Colonic mucosa (tissue), 4 donors: ENCODE measurements at places on chromosomes 4 and X. TPM values are rescaled to one million over a fixed set of nuclear protein-coding genes. Genes with fewer than 3 reads are reported as not detected.
A peak's percentile ranks its signal among the peaks of the same experiment; 100 is the strongest.

BRS3 gene
- not detected for total RNA-seq

GAGE2A gene
- total RNA-seq: 0.86 TPM

SPP1 gene
- total RNA-seq: 11.6 TPM

ANOS1 gene
- total RNA-seq: 0.24 TPM

CSAG2 gene
- not detected for total RNA-seq

PIR gene
- 10.3 TPM for total RNA-seq

USP17L29 gene
- total RNA-seq: not detected

DNA sequence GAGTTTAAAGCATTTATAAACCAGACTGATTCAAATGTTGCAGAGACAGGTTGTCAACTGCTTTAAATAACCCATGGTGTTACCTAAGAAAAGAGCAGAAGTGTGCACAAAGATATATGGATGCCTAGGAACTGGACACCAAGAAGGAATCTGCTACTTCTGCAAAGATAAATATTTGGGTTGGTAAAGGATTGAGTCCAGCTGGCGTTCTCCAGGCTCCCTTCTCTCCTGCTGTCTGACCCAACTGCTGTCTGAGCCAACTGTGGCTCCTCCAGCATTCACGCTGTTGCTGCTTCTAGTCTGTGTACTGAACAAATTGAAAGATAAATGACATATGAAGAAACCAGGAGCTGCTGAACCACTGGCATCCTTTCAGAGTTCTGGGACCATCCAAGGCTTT, 1167.8 kb upstream of the PRKX start:
- H3K4me3 ChIP-seq: no peak overlapping the region
- no peak overlapping the region for H3K27ac ChIP-seq
- H3K4me1 ChIP-seq: no peaks in the 10 kb centered on the region
- H3K36me3 ChIP-seq: no peaks in the 10 kb centered on the region
- no peak for DNase-seq

DNA sequence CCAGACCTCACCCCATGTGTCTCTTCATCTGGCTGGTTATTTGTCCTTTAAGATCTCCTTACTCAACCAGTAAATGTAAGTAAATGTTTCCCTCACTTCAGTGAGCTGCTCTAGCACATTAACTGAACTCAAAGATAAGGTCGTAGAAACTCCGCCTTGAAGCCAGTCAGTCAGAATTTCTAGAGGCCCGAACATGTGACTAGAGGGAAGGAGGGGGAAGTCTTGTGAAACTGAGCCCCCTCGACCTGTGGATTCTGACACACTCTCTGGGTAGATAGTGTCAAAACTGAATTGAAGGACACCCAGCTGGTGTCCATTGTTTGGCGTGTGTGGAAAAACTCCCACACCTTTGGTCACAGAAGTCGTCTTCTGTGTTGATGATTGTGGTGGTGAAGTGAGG, 933.9 kb downstream of the ADGRL3 start:
- H3K4me1 ChIP-seq: no peaks in the 10 kb centered on the region
- H3K27me3 ChIP-seq: no peaks in the 10 kb centered on the region
- H3K4me3 ChIP-seq: no peak overlapping the region
- DNase-seq: no peak

DNA sequence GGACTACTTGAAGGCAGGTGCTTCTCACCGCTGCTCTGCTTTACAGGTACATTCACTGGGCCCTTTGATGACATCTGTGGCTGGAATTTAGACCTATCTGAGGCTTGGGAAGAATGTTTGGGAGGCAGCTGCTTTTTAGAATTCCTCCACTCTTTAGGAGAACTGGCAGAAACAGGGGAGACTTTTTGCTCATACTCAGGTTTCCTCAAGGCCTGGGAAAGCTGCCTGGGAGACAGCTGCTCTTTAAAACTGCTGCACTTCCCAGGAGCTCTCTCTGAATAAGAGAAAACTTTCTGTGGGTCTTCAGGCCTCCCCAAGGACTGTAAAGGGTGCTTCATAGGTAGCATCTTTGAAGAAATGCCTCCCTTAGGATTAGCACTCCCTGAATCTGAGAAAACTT, 14.3 kb downstream of the CT47C1 start:
- no peaks in the 10 kb centered on the region for H3K36me3 ChIP-seq
- no peak for DNase-seq
- H3K27me3 ChIP-seq: peaks cover 6% of the 10 kb centered on the region
- H3K4me3 ChIP-seq: no peak overlapping the region
- H3K4me1 ChIP-seq: no peaks in the 10 kb centered on the region
- H3K27ac ChIP-seq: no peak overlapping the region

GRCh38 chrX:117607561-117607960, 509.0 kb downstream of the KLHL13 start:
- H3K4me1 ChIP-seq: no peaks in the 10 kb centered on the region
- DNase-seq: no peak
- no peak overlapping the region for H3K27ac ChIP-seq
- no peak overlapping the region for H3K4me3 ChIP-seq

DNA sequence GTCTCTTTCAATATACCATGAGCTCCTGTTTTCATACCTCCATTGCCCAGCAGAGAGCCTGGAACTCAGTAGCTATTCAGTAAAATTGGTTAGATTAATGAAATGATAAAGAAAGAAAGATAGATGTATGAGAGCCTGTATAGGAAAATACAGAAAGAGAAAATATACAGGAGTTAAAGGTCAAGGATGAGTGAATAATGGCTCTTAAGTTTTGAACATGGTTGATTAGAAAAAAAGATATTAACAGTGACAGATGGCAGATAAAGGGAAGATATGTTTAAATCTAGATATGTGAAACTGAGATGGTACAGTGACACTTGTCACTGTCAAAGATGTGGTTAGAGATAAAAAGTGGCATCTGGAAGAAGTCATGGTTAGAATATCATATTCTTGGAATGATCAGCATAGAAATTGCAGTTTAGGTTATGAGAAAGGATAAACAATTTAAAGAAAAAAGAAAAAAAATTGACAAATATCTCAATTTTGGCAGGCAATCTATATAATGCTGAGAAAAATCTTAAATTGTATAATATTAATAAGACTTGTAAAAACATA, 179.2 kb downstream of the TBCK start:
- H3K4me3 ChIP-seq: no peak overlapping the region
- H3K27me3 ChIP-seq: no peaks in the 10 kb centered on the region
- no peak for DNase-seq

DNA sequence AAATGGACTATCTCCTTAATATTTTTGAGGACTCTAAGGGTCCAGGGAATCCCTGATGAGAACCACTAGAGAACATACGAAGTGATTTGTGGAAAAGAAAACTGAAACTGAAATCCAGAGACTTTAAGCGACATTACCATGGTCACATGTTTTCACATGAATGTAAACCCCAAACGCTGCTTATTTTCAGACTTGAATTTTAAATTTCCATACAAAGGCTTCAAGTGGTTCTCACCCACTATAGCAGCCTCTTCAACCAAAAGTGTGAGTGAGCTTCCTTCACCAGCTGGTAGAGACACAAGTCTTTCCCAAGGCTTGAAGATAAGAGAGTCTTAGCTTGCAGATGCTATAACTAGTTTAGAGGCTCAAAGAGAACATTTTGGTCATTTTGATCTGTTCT, 232.7 kb downstream of the MGST2 start:
- H3K4me1 ChIP-seq: no peaks in the 10 kb centered on the region
- no peak overlapping the region for H3K27ac ChIP-seq
- no peaks in the 10 kb centered on the region for H3K27me3 ChIP-seq
- no peak for DNase-seq
- H3K36me3 ChIP-seq: no peaks in the 10 kb centered on the region

DNA sequence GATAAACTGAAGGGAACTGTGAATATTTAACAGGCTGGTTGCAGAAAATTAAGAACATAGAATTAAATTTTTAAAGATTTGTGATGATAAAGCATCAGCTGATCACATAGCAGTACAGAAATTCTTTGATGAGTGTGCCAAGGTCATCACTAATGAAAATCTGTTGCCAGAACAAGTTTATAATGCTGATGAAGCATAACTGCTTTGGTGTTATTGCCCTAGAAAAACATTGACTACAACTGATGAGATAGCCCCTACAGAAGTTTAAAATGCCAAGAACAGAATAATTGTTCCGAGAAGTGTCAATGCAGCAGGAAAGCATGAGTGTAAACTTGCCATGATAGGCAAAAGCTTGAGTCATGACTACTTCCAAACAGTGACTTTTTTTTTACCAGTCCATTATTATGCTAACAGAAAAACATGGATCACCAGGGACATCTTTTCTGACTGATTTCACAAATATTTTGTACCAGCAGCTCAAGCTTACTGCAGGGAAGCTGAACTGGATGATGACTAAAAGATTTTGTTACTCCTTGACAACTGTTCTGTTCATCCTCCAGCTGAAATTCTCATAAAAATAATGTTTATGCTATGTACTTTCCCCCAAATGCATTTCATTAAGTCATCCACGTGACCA, 1136.6 kb downstream of the FAT4 start:
- H3K27me3 ChIP-seq: no peaks in the 10 kb centered on the region
- H3K4me3 ChIP-seq: no peak overlapping the region
- no peak overlapping the region for H3K27ac ChIP-seq
- H3K4me1 ChIP-seq: no peaks in the 10 kb centered on the region

DNA sequence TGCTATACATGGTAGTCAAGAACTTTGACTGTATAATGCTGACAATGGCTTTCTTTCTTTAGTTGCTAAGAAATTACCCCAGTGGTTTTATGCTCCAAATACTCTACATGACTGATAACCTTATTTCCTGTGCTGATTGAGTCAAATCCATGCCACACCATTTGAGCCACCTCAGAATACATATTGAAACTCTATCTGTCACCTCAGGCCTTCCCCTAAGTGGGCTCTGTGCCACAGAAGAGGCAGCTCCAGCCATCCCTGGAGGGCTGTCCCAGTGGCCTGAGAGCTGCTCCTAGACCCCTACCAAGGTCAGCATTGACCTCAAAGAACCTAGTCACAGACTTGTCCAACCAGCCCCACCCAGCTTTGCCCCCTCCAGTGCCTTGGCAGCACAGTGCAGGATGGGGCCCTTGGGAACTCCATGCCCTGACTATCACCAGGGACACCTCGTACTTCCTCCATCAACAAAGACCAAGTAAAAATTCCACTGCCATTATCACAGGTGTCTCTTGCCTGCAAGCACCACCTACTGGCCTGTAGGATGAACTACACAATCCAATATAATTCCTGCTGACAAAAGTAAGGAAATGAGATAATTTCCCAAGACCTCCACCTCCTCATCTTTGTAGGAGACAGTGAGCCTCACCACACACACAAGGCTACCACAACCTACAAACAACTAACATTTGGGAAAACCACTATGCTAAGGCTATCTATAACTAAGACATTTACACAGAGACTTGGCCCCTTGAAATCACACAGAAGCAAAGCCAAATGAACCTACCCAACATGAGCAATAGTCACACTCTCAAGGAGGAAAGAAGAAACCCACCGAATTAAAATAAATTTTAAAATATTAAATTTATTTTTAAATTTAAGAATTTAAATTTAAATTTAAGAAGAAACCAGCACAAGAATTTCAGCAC, 239.9 kb downstream of the NKX6-1 start:
- H3K4me3 ChIP-seq: no peak overlapping the region
- H3K27ac ChIP-seq: no peak overlapping the region
- no peaks in the 10 kb centered on the region for H3K36me3 ChIP-seq
- H3K4me1 ChIP-seq: no peaks in the 10 kb centered on the region
- H3K27me3 ChIP-seq: no peaks in the 10 kb centered on the region

DNA sequence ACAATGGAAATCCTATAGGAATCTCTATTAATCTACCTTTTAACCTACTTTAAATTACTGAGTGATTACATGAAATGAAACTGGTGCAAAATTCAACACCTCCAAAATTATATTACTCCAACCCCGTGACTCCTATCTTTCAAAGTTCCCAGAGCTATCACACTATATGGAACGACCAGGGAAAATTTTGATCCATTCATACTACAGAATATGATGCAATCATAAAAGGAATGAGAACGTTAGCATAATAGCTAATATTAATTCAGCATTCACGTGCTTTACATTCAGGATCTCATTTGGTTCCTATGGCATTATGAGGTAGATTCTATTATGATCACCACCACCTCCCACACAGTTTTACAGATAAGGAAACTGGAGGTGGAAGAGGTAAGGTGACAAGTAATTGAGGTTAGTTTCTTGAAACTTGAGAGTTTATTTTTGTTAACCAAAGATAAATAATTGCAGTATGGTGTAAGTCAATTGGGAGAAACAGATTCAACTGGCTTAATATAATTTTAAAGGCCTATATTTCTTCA, 29.4 kb upstream of the INTS6L start:
- H3K27ac ChIP-seq: no peak overlapping the region
- no peaks in the 10 kb centered on the region for H3K36me3 ChIP-seq
- H3K27me3 ChIP-seq: no peaks in the 10 kb centered on the region
- no peak overlapping the region for H3K4me3 ChIP-seq
- DNase-seq: no peak

GRCh38 chr4:65416891-65417290, 253.4 kb downstream of the EPHA5 start:
- H3K36me3 ChIP-seq: no peaks in the 10 kb centered on the region
- H3K4me3 ChIP-seq: no peak overlapping the region
- H3K27me3 ChIP-seq: no peaks in the 10 kb centered on the region

- H3K4me3 ChIP-seq: no peak overlapping the region
- H3K27ac ChIP-seq: no peak overlapping the region
- H3K36me3 ChIP-seq: peaks cover 4% of the 10 kb centered on the region
- H3K4me1 ChIP-seq: no peaks in the 10 kb centered on the region
Observed at GRCh38 chr4:75494563-75494962, 19.6 kb downstream of the RCHY1 start.

DNA sequence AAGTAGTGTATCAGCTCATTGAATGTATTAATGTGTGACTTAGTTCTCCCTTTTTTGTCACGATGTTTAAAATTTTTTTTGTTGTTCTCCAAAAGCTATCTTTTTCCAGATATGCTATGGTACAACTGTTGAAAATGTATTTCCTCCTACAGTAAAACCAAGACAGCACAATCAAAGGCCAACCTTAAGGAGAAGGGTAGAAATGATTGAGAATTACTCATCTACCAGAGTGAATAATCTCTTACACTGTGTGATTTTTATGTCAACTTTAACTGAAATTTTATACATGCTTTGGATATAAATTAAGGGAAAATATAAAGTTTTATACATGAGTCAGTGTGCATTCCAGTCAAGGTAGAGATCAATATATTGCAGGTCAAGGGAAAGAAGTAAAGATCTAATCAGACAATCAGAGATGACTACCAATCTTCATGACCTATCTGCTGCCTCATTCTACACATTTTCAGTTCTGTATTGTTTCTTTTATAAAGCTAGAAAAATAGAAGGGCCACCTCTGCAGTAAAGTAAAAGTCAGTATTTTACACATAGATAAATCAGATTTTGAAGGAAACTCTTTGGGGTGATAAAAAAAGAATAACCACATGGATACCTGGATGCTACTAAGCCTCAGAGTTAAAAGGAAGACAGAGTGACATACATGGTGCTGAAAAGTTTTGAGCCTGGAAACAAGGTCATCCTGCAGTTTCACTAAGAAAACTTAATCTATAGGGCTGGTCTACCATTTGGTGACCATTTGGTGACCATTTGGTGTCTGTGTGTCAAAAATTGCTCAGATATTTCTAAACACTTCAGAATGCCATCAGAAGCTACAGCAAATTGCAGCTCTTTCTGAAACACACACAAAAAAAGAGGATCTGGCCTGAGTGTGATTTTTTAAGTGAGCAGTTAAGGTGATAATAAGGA, 1.6 kb downstream of the FAM13A start:
- no peak overlapping the region for H3K4me3 ChIP-seq
- no peaks in the 10 kb centered on the region for H3K36me3 ChIP-seq
- DNase-seq: no peak
- no peaks in the 10 kb centered on the region for H3K27me3 ChIP-seq

- no peaks in the 10 kb centered on the region for H3K4me1 ChIP-seq
- DNase-seq: peak; percentile 49
- peak overlapping the region; percentile 39 for H3K27ac ChIP-seq
- H3K27me3 ChIP-seq: no peaks in the 10 kb centered on the region
Observed at GRCh38 chrX:46573892-46574773, 568 bp downstream of the CHST7 start.
